ENCODE measurements at places on chromosomes 3 and 15. TPM values are rescaled to one million over a fixed set of nuclear protein-coding genes. Genes with fewer than 3 reads are reported as not detected.

Gene MCTP2
- 17.0 TPM for total RNA-seq

Gene ROPN1
- total RNA-seq = not detected

Gene ACSBG1
- total RNA-seq = not detected

Gene RYR3
- not detected for total RNA-seq

Gene CYB561D2
- total RNA-seq = 40.9 TPM

Gene CD86
- 1.9 TPM for total RNA-seq

Gene BTLA
- total RNA-seq = 47.5 TPM

GRCh38 chr15:39890621-39891020 lies 29.4 kb downstream of the GPR176 start:
- H3K36me3 ChIP-seq = no peaks in the 10 kb centered on the region
- H3K27me3 ChIP-seq = peaks cover 5% of the 10 kb centered on the region
- H3K4me1 ChIP-seq = no peaks in the 10 kb centered on the region
- no peak overlapping the region for H3K4me3 ChIP-seq
- no peak for DNase-seq
- H3K27ac ChIP-seq = no peak overlapping the region

DNA sequence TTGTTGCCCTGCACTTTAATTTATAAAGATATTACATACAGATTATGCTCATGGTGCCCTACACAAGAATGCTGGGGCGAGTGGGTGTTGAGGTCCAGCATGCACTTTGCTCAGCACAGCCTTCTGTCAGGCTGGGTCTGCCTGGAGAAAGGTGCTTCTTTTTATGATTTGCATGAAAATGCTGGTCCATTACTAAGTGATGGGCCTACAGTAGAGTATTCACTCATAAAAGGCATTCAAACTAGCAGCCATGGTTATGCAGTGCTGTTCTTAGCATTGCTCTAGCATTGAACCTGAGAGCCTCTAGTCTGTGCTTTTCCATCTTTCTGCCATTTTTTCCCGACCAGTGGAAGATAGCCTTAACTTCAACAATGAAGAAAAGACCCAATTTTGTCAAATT lies 12.3 kb downstream of the LNP1 start:
- H3K4me1 ChIP-seq = no peaks in the 10 kb centered on the region
- peaks cover 2% of the 10 kb centered on the region for H3K36me3 ChIP-seq
- DNase-seq = no peak
- H3K4me3 ChIP-seq = no peak overlapping the region
- H3K27ac ChIP-seq = no peak overlapping the region
- H3K27me3 ChIP-seq = peaks cover 2% of the 10 kb centered on the region

GRCh38 chr3:107797586-107797985 lies 274.8 kb downstream of the BBX start:
- H3K27ac ChIP-seq = no peak overlapping the region
- H3K4me1 ChIP-seq = peaks cover 10% of the 10 kb centered on the region
- DNase-seq = no peak
- no peak overlapping the region for H3K4me3 ChIP-seq

DNA sequence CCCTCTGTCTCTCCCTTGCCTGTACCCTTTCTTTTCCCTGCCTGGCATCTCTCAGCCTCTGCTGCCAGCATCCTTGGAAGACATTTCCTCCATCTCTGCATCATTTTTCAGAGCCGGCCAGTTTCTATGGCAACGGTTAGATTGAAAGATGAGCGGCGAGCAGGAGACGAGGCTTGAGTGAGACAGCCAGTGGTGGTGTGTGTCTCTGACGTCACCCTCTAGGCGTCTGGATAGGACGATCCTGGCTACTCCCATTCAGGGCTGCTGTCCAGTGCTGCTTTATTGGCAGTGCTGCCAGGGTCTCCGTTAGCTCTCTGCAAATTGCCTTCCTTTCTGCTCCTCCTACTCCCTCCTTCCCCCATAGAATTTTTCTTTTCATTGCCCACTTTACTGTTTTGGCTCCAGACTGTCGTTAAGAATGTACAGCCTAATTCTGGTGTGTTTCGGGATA lies 57.9 kb downstream of the TRAK1 start:
- no peaks in the 10 kb centered on the region for H3K27me3 ChIP-seq
- no peaks in the 10 kb centered on the region for H3K36me3 ChIP-seq
- no peak for DNase-seq
- H3K27ac ChIP-seq = no peak overlapping the region
